NCI-H2029 (cell line): ENCODE measurements at places on chromosomes 2 and 18.

DNA sequence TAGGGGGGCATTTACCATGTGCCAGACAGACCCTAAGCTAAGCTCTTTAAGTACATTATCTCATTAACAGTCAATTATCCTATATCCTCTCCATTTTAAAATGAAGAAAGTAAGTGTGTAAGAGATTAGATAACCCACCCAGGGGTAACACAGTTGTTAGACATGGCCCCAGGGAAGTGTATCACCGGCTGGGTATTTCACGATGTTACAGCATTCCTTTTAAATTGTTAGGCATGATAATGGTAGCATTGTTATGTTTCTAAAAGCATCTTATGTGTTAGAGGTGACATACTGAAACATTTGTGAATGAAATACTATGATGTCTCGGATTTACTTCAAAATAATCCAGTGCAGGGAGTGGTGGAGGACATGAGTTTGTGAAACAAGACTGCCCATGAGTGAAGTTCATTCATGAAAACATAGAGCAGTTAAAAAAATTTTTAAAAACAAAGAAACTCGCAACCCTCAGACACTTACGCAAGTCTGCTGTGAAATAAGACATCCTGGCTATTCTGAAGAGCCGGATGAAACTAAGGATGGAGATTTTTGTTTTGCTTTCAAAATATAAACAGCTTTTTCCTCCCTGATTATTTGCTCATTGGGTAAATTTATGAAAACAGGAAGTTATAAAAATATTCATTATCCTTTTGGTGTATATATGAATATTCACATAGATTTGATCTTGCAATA is 54.9 kb downstream of the IL1RL2 start:
- DNase-seq: no peak

- no peak for DNase-seq
Measured at GRCh38 chr2:224354632-224355211, 47.2 kb downstream of the FAM124B start.

GRCh38 chr2:216690456-216690852 is 4.9 kb downstream of the IGFBP5 start:
- no peak for DNase-seq

- no peak for DNase-seq
Measured at GRCh38 chr2:29660201-29660600, 261.2 kb downstream of the ALK start.

- DNase-seq: no peak
Measured at GRCh38 chr2:111685342-111685741, 198.7 kb downstream of the ANAPC1 start.

DNA sequence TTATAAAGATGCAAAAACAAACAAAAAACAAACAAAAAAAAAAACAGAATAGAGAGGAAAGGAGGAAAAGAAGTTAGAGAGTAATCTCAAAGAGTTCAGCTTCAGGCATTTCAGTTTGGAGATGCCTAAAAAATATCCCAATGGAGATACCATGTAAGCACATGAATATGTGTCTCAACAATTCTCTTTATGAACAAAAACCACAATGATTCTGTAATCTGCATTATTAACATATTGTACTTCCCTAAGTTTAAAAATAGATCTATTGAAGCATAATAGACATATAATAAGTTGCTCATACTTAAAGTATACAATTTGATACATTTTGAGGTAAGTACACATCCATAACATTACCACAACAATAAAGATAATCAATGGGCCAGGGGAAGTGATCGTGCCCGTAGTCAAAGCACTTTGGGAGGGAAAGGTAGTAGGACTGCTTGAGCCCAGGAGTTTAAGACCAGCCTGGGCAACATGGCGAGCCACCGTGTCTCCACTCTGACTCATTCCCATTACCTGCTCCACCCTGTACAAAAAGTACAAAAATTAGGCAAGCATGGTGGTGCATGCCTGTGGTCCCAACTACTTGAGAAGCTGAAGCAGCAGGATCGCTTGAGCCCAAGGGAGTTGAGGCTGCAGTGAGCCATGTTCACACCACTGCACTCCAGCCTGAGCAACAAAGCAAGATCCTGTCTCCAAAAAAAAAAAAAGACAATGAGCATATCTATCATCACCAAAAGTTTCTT is 158.9 kb downstream of the ATAD2B start:
- DNase-seq: no peak

GRCh38 chr18:31596081-31596872 is 4.6 kb downstream of the TTR start:
- no peak for DNase-seq

DNA sequence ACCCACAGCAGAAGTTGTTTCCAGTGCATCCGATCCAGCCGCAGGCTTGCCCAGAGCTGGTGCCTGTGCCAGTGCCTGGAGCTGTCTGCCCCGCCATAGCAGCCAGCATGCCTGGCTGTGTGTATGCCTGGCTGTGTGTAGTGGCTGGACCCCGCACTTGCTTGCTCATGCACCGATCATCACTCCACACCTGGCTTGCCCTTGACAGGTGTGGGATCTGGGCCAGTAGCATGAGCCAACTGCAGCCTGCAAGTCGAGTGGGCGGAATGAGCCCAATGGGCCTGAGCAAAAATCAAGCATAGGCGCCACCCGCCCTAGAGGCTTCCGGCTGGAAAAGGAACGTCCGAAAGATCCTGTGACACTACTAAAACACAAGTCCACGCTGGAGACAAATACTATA is 74.5 kb downstream of the EPB41L3 start:
- peak; percentile 43 for DNase-seq

DNA sequence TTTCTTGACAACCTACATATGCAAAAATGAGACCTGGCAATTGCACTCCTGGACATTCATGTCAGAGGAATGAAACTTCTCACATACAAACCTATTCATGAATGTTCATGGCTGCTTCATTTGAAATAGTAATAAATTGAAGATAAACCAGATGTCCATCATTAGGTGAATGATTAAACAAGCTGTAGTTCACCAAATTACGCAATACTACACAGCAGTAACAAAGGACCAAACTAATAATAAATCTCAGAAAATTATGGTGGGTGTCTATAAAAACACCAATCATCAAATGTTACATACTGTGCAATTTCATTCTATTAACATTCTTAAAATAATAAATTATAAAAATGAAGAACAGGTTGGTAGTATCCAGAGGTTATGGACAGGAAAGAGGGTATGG is 13.5 kb downstream of the DOK6 start:
- no peak for DNase-seq

DNA sequence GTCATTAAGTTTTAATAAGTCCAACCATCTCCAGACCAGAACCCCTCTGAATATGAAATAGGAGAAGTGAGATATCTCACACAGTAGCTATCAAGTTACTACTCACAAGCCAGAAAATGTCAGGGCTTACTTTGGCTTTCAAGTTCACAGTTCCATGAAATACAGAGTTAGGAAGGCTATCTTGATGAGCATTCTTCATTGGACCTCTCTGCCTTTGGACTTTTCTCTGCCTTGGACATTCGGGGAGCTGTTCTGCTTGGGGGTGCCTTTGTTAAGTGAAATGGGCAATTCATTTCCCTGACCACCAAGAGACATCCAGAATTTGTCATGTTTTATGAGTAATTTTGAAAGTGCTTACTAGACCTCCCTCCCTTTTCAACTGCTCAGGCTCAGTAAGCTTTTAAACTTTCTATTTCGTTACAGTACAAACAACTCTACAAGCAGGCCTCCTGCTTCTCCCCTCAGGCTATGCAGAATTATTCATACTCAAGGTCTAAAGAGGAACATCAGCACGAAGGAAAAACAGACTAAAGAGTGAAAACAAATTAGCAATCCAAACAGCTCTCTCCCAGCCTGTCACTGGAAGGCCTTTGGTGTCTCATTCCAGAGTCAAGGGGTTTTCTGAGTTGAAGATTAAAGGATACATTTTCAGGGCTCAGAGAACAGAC is 95.3 kb downstream of the MREG start:
- DNase-seq: no peak

DNA sequence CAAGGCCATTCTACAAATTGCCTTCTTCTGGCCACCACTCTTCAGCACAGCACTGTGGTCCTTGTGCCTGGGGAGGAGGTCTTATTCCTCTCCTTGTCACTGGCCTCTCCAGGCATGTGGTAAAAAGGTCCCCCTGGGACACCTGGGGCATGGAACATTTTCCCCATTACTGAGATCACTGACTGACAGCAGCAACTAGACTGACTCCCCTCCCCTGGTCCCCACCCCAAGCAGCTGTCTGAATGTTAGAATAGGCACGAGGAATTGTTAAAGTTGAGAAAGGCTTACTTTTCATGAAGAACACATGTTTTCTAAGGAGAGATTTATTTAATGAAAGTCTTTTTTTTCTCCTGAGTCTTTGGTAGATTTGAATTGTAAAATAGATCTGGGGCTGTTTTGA is 39.5 kb upstream of the RTN4 start:
- DNase-seq: no peak
